ENCODE measurements at places on chromosomes 3 and 15.

- DNase-seq, result no peak
Measured at GRCh38 chr3:11566916-11567315, 76.8 kb downstream of the VGLL4 start.

GRCh38 chr15:57947781-57948180 lies 117.7 kb downstream of the ALDH1A2 start:
- DNase-seq, result no peak

- DNase-seq, result no peak
Measured at GRCh38 chr3:16794257-16794656, 90.5 kb upstream of the PLCL2 start.

- no peak for DNase-seq
Measured at GRCh38 chr15:40392986-40393948, 10.7 kb downstream of the KNSTRN start.

DNA sequence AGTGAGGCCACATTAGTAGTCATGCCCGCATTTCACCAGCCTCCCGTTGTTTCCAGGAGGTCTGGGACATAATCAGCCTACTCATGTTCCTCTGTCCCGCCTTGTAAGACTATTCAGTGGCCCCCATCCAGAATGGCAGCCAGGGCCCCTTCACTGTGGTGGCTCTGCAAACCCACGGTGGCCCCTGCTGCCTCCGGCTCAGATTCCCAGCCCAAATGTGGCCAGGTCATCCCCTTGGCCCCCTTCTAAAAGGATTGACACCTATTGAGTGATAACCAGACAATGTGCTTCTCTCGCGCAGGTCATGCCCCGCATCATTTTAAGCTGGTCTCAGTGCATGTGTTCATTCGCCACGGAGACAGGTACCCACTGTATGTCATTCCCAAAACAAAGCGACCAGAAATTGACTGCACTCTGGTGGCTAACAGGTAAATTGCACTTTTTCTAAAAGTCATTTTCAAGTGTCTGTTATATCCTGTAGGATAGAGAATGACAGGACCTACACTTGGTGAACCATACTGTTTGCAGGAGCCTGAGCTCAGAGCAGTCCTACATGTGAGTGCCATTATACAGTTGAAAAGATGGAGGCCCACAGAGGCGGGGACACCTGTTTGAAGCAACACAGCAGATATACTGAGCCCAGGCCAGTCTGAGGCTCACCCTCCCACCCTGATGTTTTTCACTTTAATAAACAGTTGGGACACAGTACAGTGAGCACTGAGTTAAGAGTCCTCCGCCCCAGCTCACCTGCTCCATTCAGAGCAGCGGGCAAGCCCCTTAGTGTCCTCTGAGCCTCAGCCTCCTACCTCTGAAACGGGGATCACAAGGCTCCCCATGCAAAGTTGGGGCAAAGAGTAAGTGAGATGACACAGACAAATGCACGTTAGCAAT lies 47.7 kb downstream of the PXYLP1 start:
- no peak for DNase-seq

DNA sequence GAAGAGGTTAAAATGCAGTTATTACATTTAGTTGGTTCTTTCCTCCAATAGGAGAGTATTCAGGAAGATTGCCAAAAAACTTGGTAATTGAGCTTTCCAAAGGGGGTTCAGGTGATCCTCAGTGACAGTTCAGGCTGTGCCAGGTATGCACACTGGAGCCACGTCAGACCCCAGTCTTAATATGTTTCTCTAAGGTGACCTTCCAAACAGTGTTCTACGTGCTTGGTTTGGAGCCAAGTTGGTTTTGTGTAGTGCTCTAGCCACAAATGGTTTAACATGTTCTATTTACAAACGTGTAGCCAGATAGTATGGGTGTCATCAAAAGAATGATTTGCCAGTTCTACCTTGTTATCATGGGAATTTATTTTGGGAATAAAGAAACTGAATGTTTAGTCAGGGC lies 21.0 kb downstream of the CTDSPL start:
- DNase-seq, result no peak

DNA sequence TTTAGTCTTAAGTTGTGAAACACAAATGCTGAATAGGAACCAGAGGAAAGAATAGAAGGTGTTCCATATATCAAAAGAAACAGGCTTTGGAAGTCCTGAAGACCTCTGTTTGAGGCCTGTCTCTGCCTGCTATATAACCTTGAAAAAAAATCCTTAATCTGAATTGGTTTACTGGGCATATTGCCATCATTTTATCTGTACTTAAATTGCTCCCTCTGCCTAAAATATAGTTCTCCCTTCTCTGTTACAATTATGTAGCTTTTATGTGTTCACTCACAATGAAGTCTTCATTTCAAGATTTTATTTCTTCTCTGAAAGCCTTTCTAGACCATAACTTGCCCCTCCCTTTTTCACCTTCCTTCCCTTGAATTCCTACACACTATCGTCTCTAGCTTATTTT lies 21.2 kb downstream of the ARL13B start:
- no peak for DNase-seq

DNA sequence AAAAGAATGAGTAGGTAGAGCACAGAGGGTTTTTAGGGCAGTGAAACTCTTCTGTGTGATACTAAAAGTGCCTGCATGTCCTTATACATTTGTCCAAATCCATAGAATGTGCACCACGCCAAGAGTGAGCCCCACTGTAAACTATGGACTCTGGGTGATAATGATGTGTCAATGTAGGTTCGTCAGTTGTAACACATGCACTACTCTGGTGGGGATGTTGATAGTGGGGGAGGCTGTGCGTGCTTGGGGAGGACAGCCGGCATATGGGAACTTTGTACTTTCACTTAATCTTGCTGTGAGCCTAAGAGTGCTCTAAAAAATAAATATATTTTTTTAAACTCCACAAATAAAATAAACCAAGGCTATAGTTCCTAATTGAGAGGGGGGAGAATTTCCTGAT lies 319.2 kb downstream of the SHQ1 start:
- DNase-seq, result no peak

- DNase-seq, result no peak
Measured at GRCh38 chr15:97995881-97996603, 35.5 kb downstream of the ARRDC4 start.

DNA sequence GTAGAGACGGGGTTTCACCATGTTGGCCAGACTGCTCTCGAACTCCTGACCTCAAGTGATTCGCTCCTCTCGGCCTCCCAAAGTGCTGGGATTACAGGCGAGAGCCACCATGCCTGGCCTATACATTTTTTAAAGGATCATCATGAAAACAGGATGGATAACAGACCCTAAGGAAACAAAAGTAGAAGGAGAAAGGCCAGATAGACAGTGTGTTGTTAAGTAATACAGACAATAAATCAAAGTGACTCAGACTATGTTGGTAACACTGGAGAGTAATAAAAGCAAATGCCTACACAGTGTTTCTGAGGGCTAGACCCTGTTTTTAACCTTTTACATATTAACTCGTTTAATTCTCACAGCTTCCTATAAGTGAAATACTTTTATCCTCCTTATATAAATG lies 133.8 kb upstream of the MCTP2 start:
- no peak for DNase-seq

DNA sequence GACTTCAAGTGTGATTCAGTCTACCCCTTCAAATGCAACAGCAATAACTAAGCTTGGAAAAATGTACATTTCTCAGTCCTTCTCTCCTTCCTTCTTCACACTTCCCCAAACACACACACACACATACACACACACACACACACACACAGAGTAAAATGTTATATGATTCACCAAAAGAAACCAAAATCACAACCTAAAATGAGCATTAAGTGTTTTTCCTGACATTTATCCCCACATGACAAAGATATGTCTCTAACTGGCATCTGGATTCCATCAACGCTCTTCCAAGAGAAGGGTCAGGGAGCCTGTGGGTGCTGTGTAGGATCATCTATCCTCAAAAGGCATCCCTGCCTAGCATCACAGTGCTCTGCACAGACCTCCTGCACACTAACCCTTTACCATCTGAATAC lies 21.0 kb downstream of the PDZRN3 start:
- no peak for DNase-seq

DNA sequence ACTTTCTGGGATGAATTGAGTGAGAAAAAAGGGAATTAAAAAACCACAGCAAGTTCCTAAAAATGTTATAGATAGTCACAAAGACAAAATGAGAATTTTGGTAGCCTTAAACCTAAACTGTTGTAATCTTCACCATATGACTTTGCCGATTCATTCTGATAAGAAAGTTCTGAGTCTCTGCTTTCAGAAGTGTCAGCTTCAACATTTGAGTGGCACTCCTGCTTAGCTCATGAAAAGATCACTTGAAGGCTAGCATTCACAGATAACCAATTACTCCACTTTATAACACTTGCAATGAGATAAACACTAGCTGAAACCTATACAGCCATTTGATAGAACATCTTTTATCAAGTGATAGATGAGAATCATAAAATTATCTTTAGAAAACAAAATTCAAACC lies 288.1 kb upstream of the POU1F1 start:
- no peak for DNase-seq

DNA sequence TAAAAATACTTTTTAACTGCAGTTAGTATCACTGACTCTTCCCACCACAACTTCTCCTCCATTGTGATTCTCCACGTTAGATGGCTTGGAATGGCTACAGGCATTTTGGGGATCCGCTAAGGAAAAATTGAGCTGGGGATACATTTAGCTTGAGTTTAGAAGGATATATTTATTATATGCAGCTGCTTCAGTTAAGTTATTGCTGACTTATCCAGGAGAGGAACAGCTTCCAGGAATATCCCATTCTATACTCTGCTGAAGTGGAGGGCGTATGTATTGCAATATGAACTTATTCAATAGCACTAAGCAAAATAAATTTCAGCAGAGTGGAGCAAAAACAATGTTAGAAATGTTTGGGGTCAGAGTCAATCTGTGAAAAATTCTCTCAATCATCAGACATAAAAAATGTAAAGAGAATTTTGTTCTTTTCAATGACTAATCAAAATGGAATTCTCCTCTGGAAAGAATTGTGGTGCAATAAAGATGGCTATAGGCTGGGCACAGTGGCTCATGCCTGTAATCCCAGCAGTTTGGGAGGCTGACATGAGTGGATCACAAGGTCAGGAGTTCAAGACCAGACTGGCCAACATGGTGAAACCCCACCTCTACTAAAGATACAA lies 84.7 kb downstream of the NCEH1 start:
- no peak for DNase-seq

DNA sequence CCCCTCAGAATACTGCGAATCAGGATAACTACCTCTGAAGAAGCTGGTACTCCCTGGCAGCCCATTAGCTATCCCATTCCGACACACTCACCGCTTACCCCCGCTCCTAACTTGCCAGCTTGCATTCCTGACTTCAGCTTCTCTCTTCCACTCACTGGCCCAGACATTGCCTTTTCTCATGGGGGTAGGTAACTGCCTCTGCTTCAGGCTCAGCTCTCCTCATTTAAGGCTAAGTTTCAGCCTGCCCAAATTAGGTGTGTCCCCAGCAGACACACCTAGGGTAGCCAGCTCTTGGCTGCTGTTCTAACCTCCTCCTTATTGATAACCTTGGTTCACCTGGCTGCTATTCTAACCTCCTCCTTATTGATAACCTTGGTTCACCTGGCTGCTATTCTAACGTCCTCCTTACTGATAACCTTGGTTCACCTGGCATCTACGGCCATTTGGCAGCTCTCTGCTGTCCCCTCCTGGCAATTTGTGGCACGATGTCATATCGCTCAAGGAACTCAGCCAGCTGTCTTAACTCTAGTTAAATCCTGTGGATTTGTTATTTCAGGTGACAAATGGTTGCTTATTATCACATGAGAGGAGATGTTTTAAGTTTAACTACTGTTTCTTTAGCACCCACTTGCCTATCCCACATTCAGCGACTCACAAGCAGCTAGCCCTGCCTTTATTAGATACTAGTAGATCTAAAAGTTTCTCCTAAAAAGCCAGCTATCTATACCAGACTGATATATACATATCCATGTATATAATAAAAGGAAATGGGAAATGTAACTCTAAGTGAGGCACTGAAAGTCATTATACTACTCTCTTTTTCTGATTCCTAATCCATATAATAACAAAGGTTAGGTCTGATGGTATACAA lies 106.5 kb upstream of the ACP3 start:
- no peak for DNase-seq

- no peak for DNase-seq
Measured at GRCh38 chr15:48642795-48643194, 2.7 kb downstream of the FBN1 start.

DNA sequence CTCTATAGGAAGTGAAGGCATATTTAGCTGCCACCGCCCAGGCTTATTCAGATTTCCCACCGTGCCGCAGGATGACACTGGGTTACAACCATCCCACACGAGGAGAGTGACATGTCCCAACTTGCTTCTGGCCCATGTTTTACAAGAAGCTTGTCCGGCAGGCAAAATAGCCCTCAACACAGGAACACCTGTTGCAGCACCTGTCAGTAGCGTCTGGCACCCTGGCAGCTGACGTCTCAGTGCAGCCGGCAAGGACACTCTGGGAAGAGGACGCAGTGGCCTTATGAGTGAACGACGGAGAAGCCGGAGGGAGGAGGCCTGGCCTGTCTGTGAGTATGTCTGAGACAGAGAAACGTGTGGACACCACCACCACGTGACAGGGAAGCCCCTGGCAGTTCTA lies 32.1 kb downstream of the FAM174B start:
- no peak for DNase-seq

DNA sequence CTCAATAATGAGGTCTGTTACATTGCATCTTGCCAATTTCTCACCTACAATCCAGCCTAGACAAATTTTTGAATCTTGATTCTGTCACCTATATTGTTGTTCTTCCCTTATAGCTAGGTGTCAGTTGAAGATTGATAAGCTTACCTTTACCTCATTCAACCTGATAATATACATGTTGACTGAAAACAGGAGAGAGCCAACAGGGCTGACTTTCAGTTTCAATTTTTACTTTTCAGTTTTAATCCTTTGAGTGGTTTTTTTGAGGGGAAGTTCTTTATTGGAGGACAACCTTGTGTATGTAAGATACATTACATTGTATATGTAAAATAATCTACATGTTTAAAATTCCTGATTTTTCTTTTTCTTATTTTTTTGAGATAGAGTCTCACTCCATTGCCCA lies 5.8 kb downstream of the ATP13A5 start:
- DNase-seq, result no peak

GRCh38 chr15:90677807-90678790 lies 39.0 kb upstream of the BLM start:
- no peak for DNase-seq

GRCh38 chr15:88970232-88970631 lies 57.1 kb upstream of the MFGE8 start:
- DNase-seq, result no peak

GRCh38 chr15:101169495-101170071 lies 82.3 kb downstream of the CHSY1 start:
- no peak for DNase-seq

DNA sequence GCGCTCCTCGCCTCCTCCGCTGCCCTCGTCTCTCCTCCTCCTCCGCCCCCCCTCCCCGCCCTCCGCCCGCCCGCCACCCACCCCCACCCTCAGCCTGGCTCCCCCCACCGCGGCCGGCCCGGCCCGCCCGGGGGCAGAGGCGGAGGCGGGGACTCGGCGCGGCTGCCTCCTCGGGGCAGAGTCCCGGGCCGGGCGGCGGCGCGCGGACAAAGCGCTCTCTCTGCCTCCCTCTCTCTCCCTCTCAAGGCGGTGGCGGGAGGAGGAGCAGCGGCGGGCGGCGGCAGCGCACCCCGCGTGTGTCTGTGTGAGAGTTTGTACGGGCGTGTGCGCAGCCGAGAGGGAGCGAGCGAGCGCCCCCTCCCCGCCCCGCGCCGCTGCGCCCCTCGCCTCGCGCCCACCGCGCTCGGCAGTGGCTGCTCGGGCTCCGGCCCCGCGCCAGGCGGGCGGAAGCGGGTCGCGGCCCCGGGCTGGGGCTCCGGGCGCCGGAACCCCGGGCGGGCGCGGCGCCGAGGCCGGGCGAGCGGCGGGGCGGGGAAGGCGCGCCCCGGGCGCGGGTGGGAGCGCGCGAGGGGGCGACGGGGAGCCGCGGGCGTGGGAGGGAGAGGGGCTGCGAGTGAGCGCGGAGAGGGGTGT lies at the start of gene IGF2BP2:
Gene IGF2BP2 (minus strand): TSS at position 37 of the 633 bp plus-strand sequence. CDS start 82 bp downstream, outside the sequence.
- DNase-seq, result no peak
